Left ventricle myocardium inferior (tissue), 1 donor: ENCODE measurements at places on chromosomes 2 and 18.

DNA sequence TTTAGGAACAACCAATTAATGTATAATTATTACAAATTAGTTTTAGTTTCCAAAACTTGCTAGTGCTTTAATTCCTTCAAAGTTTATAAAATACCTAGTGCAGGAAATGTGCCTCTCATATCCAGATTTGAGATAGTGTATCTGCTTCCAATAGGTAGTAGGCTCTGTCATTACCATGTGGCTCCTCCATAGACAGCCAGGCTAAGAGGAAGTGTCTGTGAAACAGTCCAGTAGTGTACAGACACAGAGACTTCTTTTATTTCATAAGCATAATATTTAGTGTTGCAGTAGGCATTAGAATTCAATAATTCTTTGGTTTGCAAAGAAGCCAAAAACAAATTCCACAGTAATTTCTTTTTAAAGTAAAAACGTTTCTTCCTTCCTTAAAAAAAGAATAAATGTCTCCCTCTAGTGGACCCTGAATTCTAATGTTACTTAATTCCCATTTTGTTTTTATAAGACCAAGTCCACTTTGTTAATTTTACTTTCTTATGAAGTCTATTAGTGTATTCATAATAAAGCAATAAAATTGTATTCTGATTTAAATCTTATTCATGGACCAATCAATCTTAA lies 101.2 kb downstream of the NEB start:
- no peak for DNase-seq

DNA sequence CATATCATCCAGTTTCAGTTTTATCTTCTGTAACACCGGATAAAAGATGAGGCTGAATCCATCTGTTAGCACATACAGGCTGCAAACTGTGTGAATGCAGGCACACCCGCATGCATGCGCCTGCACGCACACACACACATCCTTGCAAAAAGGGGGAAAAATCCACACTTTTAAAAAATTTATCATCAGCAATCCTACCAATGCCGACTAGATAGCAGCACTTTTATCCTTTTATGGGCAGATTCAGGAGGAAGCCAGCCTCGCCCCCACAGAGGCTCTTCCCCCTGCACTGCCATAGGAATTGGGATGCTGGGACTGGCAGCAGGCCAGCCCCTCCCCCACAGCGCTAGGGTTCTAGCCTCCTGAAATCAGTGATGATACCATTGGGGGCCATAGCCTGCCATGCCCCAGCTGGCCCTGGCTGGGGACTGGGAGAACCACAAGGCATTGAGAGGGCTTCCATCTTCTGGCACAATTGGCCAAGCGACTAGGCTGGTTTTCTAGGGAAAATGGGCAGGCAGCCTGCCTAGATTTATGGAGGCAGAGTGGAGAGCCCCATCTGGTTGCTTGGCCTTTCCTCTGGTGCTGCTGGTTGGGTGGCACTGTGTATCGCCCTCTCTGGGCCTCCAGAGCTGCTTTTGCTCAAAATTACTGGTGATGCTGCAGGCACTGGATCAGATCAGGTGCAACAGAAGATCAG lies 25.5 kb downstream of the CYRIA start:
- DNase-seq = no peak

DNA sequence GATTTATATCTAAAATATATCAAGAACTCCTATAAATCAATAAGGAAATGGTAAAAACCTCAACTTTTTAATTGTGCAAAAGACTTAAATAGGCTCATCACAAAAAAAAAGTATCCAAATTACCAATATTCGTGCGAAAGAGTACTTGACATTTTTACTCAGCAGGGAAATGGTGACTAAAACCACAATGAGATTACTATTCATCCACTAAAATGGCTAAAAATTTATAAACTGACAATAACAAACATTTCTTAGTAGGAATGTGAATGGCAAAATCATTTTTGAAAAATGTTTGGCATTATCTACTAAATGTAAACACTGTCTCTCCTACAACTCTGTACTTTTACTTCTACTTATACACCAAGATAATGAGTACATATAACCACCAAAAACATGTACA lies 184.8 kb upstream of the RND3 start:
- DNase-seq = no peak

DNA sequence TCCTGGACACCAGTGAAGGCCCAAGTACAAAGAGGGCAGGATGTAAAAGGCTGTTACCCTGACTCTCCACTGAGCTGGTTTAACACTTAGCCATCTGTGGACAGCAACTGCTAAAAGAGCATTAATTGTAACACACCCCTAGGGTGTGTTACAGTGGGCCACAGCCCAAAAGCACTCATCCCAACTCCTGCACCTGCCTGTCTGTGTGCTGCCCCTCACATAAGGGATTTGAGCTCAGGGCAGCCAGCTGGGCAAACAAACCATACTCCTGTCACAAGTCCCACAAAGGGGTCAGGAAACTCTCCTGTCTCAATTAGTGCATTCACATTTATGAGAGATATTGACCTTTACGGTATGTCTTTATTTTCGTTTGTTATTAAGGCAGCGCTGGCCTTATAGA lies 833.1 kb upstream of the NXPH2 start:
- DNase-seq = no peak

- peak; percentile 31 for DNase-seq
Observed at GRCh38 chr2:168231609-168232241, 15.7 kb downstream of the STK39 start.

DNA sequence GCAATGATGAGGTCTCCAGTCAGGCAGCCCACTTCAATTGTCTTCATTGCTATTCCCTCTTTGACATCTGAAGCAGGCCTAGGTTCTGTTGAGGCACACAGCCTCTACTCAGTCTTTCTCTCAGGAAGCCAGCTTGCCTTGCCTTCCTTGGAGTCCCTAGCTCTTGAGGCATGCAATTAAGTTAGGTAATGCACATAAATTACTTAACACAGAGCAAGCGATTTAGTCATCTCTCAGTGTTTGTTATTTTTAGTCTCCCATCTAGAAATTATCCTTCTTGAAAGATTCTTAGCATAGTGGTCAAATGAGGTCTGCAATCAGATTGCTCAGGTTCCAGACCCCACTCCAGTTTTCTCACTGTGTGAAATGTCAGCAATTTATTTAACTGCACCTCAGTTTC lies 32.0 kb downstream of the SULT1C4 start:
- no peak for DNase-seq

GRCh38 chr2:221779614-221780067 lies 207.5 kb upstream of the EPHA4 start:
- DNase-seq = no peak

GRCh38 chr18:46411191-46411828 lies 245.7 kb downstream of the LOXHD1 start:
- DNase-seq = no peak

- DNase-seq = no peak
Observed at GRCh38 chr2:94759211-94759610, 112.0 kb upstream of the TEKT4 start.

DNA sequence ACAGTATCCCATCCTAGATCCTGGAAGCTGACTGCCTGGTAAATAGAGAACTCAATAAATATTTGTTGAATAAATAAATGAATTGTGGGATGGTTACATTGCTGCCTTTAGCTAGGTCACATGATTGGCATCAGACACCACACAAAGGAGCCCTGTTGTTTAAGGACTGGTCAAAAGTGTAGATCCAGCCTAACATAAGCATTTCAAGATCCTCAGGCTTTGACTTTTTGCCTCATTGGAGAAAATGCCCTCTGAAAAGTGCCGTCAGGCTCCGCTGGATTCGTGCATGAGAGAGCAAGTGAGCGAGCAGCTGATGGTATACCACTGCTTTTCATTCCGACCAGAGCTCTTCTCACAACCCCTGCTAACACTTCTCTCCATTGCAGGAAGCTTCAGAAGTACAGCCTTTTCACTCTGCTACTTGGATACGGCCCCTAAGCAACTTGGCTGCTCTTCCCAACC lies 1.3 kb upstream of the ZNF24 start:
- no peak for DNase-seq

GRCh38 chr18:3214855-3215637 lies 4.7 kb downstream of the MYOM1 start:
- DNase-seq = no peak

- DNase-seq = no peak
Observed at GRCh38 chr2:131584380-131584779, 56.7 kb downstream of the CCDC74A start.
